ENCODE measurements at places on chromosomes 2 and 18.

GRCh38 chr2:190404487-190404886 lies 3.7 kb upstream of the MFSD6 start:
- no peak for DNase-seq

DNA sequence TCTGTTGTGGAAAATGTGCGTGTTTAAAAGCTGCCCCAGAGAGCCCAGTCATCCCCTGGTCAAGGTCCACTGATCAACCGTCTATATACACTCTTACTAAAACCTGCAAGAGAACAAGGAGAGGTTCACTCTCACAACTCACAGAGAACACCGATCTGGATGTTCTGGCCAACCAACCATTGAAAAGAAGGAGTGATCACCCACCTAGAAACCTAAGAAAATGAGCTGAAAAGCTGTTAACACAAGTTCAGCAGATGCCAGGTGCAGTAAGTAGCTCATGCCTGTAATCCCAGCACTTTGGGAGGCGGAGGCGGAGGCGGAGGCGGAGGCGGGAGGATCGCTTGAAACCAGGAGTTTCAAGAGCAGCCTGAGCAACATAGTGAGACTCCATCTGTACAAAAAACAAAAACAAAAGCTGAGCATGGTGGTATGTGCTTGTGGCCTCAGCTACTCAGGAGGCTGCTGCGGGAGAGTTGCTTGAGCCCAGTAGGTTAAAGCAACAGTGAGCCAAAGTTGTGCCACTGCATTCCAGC lies 14.5 kb downstream of the ATG16L1 start:
- no peak for DNase-seq

DNA sequence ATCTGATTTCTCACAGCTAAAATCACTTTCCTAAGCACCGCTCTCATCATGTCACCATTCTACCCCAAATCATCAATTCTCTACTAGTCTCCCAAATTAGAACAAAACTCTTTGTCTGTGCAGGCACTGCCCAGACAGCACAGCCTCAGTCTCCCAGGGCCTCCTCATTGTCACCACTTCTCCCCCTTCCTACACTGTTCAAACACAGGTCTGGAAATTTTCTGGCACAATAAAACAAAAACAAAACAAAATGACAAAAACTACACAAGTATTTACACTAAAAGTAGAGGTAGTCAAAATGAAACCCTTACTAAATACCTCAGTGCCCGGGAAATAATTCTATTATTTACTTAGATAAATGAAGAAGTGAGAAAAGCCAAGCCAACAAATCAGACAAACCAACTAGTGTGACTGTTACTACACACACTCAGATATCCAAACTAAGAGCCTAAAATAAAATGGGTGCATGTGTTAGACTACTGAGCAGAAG lies 156.2 kb upstream of the DNMT3A start:
- no peak for DNase-seq

DNA sequence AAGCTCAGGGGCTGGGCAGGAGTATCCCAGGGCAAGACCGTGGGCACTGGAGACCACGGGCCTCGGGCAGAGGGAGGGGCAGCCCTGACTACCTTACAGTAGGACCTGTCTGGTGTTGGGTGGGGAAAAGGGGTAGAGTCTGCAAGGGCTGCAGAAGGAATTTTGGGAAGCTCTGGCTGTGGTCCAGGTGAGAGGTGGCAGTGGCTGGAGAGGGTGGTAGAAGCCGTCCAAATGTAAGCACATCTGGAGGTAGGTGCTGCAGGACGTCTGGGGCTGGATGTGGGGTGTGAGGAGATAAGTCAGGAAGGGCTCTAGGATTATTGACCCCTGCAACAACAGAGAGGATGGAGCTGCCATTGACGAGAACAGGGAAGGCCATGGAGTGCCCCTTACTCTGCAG lies 486.7 kb downstream of the EIPR1 start:
- DNase-seq: no peak

DNA sequence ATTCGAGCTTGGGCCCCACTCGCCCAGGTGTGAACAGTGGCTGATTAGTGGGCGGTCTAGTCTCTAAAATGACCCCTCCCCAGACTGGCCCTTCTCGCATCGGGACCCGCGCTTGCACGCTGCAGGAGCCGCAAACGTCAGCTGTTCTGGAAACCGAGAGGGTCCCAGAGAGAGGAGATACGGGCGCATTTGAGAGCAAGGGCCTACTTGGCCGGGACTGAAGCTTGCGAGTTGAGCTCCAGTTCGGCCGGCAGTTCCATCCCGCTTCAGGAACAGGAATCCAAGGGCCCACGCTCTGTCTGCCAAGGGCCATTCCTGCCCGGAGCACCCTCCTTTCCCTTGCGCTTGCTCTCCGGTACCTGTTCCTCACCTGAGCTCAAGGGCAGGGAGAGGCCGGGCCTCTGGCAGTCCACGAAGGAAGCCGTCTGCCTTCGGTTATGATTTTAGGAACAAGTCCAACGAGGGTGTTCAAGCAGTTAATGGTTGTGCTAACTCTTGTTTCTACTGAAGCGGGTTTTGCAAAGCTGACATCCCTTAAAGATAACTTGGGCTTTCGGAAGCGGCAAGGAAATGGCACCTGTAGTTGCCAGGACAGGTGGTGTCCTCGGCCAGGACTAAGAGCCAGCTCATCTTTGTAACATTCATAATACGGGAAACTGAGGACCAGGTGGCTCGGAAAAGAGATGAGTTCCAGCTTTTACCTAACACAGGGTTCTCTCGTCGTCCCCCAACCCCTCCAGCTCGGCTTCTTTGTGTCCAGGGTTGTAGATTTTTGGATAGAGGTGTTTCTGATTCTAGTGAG lies 3.9 kb upstream of the DLX1 start:
- no peak for DNase-seq

DNA sequence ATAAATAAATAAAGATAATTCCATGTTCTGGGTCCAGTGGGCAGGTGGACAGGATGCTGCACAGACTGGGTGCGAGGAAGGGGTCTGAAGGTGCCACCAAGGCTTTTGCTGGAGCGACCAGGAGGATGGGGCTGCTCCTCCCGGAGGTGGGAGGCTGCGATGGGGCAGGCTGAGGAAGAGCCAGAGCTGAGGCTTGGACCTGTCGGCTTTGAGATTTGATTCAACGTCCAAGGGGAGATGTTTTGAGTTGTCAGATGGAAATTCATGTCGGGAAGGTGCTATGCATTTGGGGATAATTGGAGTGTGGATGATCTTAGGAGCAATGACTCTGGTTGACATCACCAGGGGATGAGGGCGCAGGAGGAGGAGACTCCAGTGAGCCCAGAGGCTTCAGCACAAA lies 11.7 kb downstream of the ALLC start:
- no peak for DNase-seq

DNA sequence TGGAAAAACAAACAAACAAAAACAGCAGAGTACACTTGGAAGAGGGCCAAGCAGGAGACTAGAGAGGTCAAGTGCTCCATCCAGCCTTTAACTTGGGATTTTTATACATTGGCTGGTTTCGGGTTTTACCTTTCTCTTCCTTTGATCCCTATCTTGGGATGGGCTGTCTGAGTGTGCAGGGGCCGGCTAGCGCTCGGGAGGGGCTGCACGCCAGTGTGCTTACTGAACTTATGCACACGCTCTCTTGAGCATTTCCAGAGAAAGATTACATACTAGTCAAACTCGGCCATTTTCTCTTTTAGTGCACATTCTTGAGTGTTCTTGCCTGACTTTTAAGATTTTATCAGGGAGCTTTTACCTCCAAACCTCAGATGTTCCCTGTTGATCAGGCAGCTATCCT lies 707.8 kb downstream of the DSC3 start:
- DNase-seq: no peak

DNA sequence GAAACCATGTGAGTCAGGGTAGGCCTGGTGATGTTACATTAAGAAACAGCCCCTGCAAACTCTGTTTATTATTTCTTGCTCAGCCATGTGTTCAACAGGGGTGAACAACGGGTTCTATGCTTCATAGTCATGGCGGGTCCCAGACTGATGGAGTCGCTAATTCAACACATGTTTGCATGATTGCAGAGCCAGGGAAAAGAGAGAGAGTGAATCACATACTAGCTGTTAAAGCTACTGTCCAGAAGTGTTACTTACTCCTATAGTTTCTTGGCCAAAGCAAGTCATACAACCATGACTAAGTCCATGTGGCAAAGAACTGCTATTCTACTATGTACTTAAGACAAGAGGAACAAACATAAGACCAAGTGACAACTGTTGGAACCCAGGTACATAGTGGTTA lies 241.2 kb upstream of the SKOR2 start:
- no peak for DNase-seq

Data from amygdala (tissue), 56 donors.